ENCODE measurements at places on chromosomes 1 and 21. TPM values are rescaled to one million over a fixed set of nuclear protein-coding genes. Genes with fewer than 3 reads are reported as not detected.

DNA sequence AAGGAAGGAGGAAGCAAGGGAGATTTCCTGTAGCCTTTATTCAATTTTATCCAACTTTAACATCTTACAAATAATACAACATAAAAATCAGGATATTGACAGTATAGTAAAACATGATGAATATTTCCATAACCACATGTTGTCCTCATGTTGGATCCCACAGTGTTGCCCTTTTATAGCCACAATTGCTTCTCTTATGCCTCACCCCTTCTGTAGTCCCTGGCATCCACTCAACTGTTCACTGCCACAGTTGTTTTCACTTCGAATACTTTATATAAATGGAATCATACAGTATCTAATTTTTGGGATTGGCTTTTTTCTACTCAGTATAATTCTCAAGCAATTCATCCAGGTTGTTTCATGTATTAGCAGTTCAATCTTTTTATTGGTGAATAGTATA, 44.8 kb downstream of the SRSF11 start:
- no peak for DNase-seq

GRCh38 chr1:85417017-85417416, 47.9 kb downstream of the DDAH1 start:
- DNase-seq: no peak

HEATR1 gene
- total RNA-seq: 23.6 TPM

DNA sequence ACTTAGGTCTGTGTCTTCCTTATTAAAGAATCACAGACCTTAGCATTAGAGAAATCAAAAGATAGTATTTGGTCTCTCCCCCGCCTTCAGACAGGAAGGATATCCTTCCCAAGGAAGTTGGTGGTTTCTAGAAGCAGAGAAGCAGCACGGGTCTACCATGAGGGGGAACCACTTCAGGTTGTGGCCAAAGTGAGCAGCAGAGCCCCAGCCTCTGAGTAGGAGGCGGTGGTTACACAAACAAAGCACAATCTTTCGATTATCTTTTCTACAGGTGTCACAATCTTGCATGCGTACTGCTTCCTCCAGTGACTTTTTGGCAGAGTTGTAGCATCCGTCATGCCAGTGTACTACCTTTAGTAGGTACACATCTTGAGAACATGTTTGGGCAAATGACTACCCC, 8.8 kb downstream of the PGLYRP4 start:
- no peak for DNase-seq

RAB25 gene
- total RNA-seq: 62.0 TPM
